ENCODE measurements at places on chromosomes 5 and 9.

GRCh38 chr9:77945798-77946197, 85.8 kb downstream of the GNAQ start:
- no peaks in the 10 kb centered on the region for H3K27me3 ChIP-seq
- no peak overlapping the region for H3K4me3 ChIP-seq
- H3K36me3 ChIP-seq: no peaks in the 10 kb centered on the region
- no peak overlapping the region for H3K27ac ChIP-seq

- no peaks in the 10 kb centered on the region for H3K4me1 ChIP-seq
- H3K27me3 ChIP-seq: no peaks in the 10 kb centered on the region
- DNase-seq: no peak
- no peak overlapping the region for H3K27ac ChIP-seq
- no peaks in the 10 kb centered on the region for H3K36me3 ChIP-seq
Observed at GRCh38 chr5:112787896-112788295, 50.2 kb downstream of the APC start.

DNA sequence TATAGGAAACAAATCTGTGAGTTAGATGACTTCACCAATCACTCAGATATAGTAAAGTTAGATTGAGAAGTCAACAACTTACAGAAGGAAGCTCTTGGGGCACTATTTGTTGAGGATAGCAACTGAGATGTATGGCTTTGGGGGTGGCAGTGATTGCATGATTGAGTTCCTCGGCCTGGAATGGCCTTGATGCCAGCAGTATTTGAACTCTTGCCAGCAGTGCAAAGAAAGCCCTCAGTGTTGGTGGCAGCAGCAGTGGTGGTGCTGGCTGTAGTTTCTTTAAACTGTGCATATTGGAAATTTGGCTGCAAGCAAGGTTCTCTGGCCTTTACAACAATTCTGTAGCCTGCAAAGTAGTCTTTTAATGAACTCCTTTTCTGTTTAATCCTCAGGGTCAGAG, 41.4 kb upstream of the PJA2 start:
- DNase-seq: no peak
- H3K36me3 ChIP-seq: no peaks in the 10 kb centered on the region
- H3K27ac ChIP-seq: no peak overlapping the region
- H3K27me3 ChIP-seq: no peaks in the 10 kb centered on the region
- H3K4me3 ChIP-seq: no peak overlapping the region

DNA sequence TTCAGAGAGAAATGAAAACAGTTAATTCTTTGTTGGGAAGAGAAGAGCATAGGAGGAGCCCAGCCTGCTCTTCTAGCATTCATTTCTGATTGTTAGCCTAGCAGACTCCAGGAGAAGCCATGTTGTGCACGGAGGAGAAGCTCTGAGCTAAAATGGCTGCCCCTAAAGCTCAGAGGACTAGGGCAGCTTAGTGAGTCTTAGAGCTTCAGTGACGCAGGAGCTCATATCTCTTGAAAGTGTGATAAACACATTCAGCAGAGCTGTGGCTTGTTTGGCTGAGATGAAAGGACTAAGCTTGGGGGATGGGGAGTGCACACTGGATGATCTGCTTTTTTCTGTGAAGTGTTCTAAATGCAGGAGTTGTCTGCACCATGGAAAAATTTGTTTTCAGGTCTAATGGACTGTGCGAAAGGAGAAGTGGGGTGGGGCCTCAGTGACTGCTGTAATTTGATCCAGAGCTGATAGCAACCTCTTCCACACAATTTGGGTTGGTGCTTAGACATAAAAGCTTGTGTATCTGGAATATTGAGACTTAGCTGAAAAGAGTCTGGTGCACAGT, 58.5 kb downstream of the ZNF462 start:
- H3K27ac ChIP-seq: peak overlapping the region; percentile 99
- H3K27me3 ChIP-seq: no peaks in the 10 kb centered on the region
- H3K4me1 ChIP-seq: peaks cover 37% of the 10 kb centered on the region
- no peaks in the 10 kb centered on the region for H3K36me3 ChIP-seq

GRCh38 chr9:133523106-133523505, 1.7 kb downstream of the MYMK start:
- H3K27me3 ChIP-seq: no peaks in the 10 kb centered on the region
- H3K4me1 ChIP-seq: peaks cover 25% of the 10 kb centered on the region
- no peak overlapping the region for H3K4me3 ChIP-seq
- no peak for DNase-seq

DNA sequence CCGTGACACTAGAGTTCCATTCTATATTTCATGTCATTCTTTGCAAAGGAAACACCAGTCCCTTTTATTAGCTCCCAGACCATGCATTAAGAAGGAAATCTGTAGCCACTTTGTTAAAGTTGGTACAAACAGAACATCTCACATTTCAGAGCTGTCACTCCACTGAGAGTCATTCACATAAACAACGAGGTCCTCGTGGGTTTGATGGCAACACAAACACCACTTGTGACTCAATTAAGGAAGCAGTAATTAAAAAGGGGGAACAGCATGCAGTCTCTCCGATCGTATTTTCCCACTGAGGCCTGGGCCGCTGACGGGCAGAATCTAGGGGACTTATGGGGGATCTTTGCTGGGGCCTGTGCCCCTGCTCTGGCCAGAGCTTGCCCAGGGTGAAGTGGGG, 94.2 kb upstream of the ZNF618 start:
- H3K27me3 ChIP-seq: peaks cover 8% of the 10 kb centered on the region
- no peak for DNase-seq
- H3K4me3 ChIP-seq: no peak overlapping the region
- H3K27ac ChIP-seq: no peak overlapping the region
